ENCODE measurements at places on chromosomes 4 and X. TPM values are rescaled to one million over a fixed set of nuclear protein-coding genes. Genes with fewer than 3 reads are reported as not detected.

DNA sequence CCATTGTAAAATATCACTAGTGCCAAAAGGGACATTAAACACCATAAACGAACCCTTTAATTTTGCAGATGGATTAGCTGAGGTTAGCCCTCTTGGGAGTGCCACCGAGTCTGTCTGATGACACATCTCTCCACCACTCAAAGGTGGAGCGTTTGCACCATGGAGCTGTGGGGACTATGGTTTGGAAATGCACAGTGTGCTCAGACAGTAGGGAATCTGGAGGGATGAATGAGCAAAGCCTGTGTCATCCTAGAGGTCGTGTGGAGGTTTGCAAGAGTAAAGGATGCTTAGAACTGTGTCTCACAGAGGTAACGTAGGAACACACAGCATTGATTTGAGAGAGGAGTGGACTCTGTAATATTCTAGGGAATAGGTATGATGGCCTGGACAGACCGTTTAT lies 93.7 kb downstream of the CLNK start:
- DNase-seq: no peak

- no peak for DNase-seq
These were observed 23.7 kb downstream of the ABCG2 start for GRCh38 chr4:88134536-88135355.

GRCh38 chrX:125003746-125004446 lies 315.8 kb upstream of the TEX13C start:
- no peak for DNase-seq

GRCh38 chr4:148057984-148058859 lies 326.3 kb downstream of the ARHGAP10 start:
- no peak for DNase-seq

SSX4 gene
- not detected for polyA plus RNA-seq

TDO2 gene
- not detected for polyA plus RNA-seq
